Activated T-cell treated with anti-CD3 and anti-CD28 coated beads for 4 hours (primary cell): ENCODE measurements at places on chromosomes 7 and 10.

GRCh38 chr10:11045487-11045886 is 27.8 kb downstream of the CELF2 start:
- DNase-seq, result no peak

DNA sequence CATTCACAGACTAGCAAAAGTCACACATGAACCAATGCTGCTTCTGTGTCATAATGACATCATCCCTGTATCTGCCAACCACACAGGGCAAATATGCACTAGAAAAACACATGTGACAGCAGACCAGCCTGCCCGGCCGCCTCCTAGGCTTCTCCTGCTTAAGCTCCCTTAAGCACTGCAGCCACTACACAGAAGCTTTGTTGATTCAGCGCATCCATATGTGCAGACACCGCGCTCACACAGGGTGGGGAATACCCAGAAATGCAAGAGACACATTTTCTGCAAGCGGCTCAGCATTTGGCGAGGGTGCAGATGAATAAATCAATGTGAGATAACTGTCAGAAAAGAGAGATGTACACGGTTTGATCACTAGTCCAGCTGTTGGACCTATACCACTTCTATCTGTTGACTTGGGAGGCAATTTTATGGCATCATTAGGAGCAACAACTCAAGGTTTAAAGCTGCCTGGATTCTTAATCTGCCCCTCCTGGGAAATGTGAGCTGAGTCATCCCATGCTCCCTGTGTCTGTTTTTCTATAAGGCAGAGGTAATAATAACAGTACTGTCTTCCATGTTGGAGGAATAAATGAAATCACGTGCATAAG is 33.4 kb downstream of the CPXM2 start:
- DNase-seq, result no peak

- no peak for DNase-seq
Measured at GRCh38 chr7:128265156-128265905, 24.3 kb downstream of the LEP start.

- no peak for DNase-seq
Measured at GRCh38 chr10:98628206-98628605, 181.5 kb upstream of the HPS1 start.

GRCh38 chr7:48681006-48681405 is 243.3 kb upstream of the CDC14C start:
- no peak for DNase-seq

DNA sequence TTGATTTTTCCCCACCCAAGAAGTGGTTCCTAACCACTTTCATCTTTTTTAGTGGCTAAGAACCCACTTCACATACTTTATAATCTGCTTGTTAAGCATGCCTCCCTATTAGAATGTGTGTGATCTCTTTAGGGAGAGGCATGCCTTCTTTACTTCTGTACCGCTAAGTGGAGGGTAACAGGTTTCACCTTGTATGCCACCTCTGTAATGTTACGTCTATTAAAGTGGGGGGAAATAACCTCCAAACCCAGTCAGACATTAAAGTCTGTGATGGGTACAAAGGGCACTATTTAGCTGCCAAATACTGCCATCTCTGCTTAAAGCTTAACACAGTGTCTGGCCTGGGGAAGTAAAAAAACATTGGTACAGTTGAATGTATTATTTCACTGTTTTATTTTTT is 51.9 kb downstream of the EPC1 start:
- DNase-seq, result no peak

DNA sequence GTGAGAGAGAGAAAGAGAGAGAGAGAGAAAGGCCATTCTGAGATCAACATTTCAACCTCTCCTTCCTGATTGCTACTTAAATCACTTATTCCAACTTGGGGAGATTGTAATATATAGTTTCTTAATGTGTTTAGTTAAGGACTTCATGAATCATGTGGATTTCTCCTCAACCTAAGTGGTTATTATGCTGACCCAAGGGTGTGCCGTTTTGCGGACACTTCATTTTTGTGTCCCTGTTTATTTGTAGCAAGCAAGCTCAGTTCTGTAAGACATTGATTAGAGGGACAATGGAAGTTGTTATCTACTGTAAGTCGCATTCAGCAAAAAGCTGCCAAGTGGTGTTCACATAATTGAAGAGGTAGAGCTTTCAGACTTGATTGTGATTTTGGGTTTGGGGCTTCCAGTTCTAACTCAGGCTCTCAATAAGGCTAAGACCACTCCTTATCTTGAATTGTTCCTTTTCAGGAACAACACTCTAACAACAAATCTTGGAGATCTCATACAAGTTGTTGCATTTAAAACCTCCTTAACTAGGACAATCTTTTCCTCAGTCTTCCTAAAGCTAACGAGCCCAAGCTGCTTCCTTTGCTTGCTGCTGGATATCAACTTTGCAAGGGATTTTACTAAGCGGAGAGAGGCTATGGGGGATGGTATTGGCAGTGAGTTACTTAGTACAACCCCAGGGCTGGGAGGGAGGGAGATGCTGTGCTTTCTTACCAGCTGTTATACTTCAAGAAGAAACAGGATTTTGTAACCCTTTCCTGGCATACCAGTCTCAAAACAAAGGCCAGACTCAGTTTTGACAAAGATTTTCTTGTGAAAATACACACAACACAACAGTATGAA is 19.8 kb upstream of the COL1A2 start:
- no peak for DNase-seq

GRCh38 chr7:101691822-101692384 is 62.8 kb upstream of the MYL10 start:
- no peak for DNase-seq

DNA sequence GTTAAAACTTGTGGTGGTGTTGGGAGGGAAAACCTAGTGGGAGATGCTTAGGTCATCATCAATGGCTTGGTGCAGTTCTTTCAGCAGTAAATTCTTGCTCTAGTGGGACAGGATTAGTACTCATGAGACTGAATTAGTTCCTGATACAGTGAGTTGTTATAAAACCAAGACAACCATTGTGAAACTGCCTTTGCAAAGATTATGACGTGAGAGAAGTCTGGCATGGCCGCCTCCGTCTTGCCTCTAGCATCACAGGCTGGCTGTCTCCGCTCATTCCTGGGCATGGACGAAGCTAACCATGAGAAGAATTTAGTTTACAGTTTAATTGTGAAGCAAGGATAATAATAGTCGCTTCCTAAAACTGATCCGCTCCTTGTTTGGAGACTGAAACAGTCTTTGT is 186.4 kb downstream of the KIF20B start:
- DNase-seq, result no peak

GRCh38 chr10:33365871-33366411 is 31.5 kb upstream of the NRP1 start:
- DNase-seq, result no peak

- no peak for DNase-seq
Measured at GRCh38 chr10:129868449-129869035, 95.5 kb downstream of the EBF3 start.

- DNase-seq, result no peak
Measured at GRCh38 chr10:36448760-36449691, 676.4 kb upstream of the ANKRD30A start.

DNA sequence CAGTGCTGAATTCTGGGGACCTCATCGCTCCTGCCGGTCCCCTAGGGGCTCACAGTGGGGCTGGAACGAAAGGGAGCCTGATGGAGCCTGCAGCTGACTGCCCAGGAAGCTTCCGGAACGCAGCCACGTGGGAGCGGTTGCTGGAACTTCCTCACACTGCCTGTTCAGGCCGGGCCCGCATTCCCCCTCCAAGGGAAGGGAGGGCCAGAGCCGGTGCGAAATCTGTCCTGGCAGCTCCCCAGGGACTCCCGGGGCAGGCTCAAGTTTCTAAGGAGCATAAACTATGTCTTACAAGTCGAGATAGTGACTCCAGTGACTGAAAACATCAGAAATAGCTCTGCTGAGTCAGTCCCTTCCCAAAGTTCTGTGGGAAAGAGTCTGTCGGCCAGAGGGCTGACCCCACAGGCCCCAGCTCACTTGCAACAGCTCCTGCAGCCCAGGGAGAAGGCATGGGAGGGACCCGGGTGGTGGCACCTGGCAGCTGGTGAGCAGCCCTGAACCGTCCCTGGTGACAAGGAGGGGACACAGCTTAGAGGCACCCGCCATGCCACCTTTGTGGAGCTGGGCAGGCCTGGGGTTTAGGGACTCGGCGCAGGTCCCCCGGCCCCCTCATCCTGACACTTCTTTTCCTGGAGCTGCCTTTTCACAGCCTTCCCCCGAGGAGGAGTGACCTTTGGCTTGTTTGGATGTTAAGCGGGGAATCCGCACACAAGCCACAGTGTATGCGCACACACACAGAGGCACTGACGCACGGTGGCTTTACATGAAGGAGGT is 47.6 kb downstream of the PDGFA start:
- no peak for DNase-seq

DNA sequence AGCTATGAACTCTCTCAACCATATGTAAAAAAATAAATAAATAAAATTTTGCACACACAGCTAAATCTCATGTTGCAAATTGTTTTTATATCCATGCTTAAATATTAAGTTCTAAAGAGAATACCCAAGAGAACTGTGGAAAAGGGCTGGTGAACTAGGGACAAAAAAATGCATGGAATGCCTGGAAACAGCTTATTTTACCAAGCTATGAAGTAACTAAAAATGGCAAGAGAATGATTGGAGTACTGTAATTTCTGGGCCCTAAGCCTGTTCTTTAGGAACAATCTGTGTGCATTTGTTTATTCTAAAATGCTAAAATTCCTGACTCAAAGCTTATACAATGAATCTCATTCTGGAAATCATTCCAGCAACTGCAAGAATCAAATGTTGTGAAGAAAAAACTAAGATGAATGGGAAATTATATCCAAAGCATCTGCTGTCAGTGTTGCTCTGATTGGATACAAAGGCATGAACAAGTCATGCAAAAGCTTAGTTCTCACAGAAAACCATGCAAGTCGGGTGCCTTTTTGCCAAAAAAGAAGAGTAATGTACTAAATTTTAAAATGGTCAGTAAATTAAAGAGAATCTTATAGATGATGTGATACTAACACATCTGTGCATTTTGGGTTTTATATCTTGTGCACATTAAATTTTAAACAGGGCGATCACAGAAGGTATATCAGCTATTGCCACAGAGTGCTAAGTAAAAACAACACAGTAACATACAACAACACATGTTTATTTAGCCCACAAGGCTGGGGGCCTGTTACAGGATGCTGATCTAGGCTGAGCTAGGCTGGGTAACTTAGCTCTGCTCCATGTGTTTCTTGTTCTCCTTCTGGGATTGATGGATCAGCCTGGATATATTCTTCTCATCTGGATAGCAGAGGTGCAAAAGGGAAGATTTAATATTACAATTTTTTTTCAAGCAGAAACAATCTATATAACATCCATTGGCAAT is 453.5 kb upstream of the SEMA3A start:
- DNase-seq, result no peak

- DNase-seq, result no peak
Measured at GRCh38 chr7:32330602-32331001, 159.6 kb downstream of the LSM5 start.

- DNase-seq, result no peak
Measured at GRCh38 chr10:103282961-103283360, 6.0 kb downstream of the INA start.

DNA sequence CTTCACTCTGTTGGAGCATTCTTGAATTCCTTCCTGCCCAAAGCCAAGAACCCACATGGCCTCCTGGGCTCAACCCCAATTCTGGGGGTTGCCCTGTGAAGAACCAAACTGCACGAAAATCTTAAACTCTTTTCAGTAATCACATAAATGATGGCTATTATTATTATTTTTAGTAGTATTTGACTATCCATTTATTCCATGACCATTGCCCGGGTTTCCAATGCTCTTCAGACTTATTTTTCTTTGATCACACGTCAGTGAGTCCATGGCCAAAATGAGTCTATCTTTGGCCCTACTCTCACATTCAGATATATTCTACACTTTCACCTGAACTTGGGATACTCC is 185.9 kb downstream of the AVL9 start:
- DNase-seq, result no peak

DNA sequence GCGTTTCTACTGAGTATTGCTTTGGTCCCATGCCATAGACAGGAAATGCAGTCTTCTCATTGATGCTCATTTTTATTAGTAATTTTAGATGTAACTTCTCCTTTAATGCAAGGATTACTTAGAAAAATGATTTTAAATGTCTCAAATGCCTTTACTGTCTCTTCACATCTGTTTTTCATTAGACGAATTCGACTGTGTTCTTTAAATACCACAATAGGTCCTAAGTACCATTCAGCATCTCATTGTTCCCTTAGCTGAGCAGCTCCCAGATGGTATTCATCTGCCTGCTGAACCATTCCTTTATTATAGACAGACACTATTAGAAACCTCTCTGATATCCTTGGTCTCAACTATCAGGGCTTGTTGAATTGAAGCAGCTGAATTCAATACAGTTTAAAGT is 113.6 kb downstream of the LSMEM1 start:
- no peak for DNase-seq

DNA sequence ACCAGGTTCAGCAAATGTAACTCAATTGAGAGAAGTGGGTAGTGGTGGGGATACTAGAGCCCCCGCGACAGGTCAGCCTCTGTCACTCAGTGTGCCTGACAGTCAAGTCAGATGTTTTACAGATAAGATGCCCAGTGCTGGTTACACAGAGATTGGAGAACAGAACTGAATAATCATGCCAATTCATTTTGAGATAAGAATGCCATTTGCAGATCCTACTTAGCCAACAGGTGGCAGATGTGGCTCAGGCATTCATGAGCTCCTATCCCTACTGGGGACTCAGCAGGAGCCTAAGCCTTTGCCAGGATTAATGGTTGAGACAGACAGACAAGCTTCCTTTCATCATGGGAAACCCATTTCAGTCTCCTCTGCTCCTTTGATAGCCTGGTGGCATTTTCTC is 137.8 kb downstream of the MAPK8 start:
- no peak for DNase-seq

- no peak for DNase-seq
Measured at GRCh38 chr10:112966194-112966855, 16.3 kb downstream of the TCF7L2 start.

DNA sequence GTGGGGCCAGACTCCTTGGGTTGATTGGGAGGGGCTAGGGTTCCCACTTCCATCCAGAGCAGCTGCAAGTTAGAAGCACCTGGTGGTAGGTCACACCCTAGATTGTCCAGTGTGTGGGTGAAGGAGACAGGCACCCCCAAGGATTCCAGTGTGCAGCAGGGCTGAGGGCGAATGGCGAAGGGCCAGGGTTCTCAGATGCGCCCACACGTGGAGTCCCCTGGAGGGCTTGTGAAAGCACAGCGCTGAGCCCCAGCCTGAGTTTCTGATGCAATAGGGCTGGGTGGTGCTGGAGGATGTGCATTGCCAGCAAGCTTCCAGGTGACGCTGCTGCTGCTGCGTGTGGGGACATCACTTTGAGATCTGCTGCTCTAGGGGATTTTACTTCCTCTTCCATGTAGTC is 25.4 kb downstream of the TBATA start:
- no peak for DNase-seq
